Stimulated activated naive CD8-positive, alpha-beta T cell treated with anti-CD3 and anti-CD28 coated beads, Interleukin-15, Interleukin-2, amounts not matched to agents 100 U/mL and 50 U/mL, for 24 hours (primary cell): ENCODE measurements at places on chromosomes 7 and 10.

DNA sequence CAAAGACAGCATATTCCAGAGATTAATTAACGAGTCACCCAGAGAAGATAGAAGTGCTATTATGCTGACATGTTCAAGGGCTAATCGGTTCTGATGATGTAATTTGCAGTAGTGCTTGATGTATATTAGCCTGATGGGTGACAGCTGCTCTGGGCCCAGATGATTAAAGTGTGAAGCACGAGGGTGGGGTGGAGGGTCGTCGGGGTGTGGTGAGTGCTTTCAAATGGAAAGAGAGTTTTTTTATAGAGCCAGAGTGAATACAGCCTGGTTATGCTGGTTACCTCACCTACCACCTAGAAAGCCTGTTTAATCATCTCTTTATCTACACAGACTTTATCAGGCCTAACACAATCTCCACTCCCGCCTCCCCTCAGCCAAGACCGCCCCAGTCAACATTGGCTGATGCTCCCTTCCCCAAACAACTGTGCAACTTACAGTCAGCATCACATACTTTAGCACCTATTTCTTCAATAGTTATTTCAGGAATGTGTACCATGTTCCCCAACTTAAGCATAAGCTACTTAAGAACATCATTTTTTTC, 11.5 kb upstream of the STN1 start:
- no peak for DNase-seq

GRCh38 chr10:77571490-77571889, 66.1 kb downstream of the KCNMA1 start:
- DNase-seq: no peak

- DNase-seq: no peak
These were observed 798.0 kb upstream of the AUTS2 start for GRCh38 chr7:68800316-68800715.

DNA sequence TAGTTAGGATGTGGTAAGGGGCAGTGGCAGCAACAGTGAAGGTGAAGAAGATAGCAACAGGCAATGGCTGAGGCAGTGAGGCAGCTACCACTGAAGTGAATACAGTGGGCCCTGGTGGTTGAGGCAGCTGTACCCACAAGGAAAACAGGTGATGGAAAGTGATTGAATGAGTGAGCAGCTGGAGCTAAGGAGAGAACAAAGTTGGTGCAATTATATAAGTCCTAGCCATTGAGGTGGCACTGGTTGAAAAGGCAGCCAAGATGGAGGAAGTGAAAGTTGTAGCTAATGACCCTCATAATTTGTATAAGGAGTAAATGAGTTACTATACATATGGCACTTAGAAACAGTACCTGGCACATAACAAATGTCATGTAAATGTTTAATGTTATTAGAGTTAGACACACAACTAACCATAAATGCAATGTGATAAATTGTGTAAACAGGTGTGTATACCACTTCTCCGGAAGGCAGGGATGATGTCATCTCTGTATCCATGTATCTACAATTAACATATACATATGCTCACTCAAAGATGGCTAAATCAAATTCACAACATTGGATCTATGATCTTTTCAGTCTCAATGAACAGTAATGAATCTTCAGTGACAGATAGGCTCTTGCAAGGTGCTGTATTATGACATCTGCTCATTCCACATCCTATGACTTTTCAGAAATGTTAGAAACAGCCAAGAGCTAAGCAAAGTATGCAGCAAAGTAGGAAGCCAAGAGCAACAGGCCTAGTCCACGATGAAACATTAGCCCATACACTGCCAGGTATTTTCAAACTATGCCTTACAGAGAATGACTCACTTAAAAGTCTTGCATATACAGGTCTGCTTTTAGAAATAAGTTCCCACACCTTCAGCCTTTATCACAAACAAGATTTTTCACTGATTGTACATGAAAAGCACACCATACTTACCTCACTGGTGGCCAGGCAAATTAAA, 10.7 kb downstream of the XPNPEP1 start:
- DNase-seq: no peak

DNA sequence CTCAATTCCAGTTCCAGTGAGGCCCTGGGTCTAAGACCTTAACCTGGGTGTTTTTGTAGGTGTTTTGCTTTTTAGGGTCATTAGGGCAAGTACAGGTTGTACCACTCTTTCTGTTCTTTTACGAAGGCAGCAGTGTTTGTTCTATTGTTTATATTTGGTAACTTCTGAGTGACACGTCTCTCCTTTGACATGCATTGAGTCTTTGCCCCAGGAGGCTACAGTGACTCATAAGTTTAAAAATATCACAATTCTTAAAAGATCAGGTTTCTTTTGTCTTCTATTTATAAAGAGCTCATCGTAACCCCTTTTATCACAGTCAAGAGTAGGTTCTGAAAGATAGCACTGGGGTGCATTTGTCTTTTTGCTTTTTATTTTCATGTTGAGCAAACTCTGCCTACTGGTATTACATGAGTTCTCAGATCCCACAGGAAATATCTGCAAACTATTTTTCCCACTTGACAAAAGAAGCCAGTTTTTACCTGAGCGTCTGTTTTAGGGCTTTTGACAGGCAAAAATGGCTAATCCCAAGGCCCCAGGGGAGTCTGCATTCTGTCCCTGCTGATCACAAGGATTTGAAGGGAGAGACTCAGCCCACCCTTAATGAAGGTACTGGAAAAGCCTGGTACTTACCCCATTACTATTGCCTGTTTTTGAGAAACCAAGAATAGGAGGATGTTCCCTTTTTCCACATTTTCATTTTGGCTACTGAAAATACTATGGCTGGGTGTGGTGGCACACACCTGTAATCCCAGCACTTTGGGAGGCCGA, 7.9 kb downstream of the NUDT13 start:
- DNase-seq: no peak

- DNase-seq: peak; percentile 92
These were observed at the start of gene MKI67 for GRCh38 chr10:128125944-128126764. TSS of gene MKI67 (minus strand) at chr10:128126423. CDS start at chr10:128125667, 756 bp downstream.

DNA sequence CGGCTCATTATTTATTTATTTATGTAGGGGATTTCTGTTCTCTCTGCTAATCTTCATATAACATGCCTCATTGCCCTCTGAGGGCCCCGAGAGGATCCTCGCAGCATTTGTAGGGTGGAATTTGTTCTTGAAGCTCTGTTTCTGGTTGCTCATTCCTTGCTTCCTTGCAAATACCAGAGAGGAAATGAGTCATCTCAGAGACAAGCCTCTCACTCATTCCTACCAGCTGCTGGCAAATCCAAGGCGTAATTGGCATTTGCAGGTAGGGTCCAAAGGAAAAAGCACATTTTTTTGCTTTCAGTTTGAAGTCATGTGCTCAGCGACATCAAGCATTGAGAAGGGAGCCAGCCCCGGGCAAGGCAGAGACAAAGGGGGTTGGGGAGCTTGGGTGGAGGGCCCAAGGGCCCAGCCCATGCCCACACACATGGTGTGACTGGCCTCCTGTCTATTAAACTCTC, 501.6 kb downstream of the GALNT17 start:
- no peak for DNase-seq

DNA sequence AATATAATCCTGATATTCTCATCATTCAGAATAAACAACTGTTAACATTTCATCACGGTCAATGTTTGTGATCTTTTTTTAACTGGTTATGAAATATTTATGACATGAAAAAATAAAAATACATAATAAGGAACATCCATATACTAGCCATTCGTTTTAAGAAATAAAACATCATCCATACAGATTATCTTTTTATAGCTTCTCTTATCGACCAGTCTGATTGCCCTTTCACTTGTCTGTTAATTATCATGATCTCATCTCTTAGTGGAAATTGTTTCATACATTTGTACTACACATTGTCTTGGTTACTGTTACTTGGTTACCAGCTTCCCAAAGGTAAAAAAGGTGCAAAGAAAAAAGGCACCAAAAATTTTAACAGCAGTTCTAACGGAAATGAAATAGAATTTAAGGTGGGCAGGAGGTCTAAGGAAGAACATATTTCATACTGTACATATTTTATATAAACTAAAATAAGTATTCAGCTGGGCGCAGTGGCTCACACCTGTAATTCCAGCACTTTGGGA, 8.4 kb downstream of the ARHGAP21 start:
- no peak for DNase-seq

DNA sequence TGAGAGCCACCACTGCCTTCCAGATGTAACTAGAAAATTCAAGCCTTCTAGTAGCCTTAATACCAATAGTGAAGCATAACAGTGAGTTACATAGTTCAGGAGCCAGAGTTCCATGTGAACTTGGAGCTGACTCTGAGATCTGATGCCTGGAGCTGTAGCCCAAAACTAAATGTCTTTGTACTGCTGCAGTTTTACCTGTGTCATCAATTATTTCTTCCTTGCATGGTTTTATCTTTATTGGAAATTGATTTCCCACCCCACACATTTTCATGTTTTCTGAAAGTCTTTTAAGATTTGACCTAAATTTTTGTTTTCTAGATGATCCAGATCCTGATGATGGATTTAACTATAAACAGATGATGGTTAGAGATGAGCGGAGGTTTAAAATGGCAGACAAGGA, 17.0 kb downstream of the OPN1SW start:
- DNase-seq: no peak

DNA sequence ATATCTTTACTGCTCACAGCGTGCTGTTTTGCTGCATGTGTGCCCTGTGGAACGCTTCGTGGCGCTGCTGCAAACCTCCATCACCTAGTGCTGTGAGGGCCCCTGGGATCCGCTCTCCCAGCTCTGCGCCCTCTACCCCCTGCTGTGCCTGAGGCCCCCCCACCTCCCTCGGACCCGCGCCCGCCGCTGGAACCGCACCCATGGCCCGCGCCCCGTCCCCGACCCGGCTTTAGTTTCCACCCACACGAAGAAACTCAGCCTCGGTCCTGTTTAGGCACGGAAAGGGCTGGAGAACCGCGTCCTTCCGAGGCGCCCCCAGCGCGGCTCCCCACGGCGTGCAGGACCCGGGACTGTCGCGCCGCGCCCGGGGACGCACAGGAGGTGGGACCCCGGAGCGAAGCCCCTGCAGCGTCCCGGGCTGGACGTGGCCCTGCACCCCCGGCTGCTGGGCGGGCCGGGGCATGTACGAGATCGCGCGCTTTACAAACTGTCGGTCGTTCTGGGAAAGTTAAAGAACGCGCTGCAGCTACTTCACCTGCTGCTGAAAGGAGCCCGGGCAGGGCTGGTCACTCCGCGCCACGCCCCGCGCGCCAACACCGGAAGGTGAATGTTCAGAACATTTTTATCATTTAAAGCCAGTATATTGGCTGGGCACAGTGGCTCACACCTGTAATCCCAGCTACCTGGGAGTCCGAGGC, 54.3 kb downstream of the BMS1 start:
- DNase-seq: no peak

DNA sequence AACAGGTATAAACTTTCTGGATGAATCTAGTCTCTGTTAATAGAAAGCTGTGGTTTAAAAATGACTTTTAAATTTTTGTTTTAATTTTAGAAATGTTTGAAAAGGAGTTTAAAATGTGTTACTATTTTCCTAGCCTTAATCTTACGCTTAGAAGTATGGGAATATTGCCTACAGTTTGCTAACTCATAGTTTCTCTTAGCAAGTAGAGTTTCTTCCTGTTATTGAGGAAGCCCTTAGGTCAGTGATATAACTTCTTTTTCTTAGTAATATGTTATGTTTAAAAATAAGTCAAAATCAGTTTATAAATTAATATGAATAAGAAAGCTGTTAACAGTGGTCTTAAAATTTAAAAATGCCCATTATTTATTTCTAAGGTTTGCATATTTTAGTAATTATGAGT, 3.1 kb downstream of the STARD3NL start:
- DNase-seq: no peak

GRCh38 chr7:74202841-74203556, 6.8 kb upstream of the LAT2 start:
- DNase-seq: no peak

DNA sequence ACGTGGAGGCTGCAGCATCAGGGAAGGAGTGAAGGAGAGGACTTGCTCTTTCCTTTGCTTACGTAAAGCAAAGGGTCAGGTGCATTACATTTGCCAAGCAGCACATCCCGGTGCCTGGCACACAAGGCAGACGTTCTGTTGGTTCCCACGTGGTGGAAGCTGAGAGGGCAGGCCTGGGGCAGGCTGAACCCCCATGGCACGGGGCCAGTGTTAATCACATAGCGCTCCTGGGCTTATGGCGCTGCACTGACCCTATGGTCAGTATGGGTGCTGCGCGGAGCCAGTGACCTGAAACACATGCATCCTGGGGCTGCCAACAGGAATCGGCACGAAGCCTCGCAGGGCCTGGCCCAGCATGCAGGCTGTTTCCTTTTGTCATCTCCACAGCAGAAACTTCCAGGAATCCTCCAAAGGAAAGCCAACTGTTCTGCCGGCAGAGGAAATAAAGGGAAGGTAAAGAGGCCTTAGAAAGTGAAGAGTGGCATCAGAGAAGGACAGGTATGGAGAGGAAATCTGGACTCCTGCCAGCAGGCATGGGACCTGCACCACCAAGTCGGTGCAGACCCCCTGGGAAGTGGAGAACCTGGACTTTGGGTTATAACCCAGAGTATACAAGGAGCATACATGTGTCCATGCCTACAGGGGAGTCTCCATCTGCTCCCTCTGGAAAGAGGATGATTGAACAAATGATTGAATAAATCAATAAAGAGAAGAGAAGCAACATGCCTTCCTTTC, 560.2 kb downstream of the TCERG1L start:
- no peak for DNase-seq

GRCh38 chr10:6494936-6495592, 85.0 kb downstream of the PRKCQ start:
- peak; percentile 49 for DNase-seq

GRCh38 chr10:88783724-88784123, 18.8 kb upstream of the LIPM start:
- no peak for DNase-seq

- no peak for DNase-seq
These were observed 122.5 kb downstream of the LRRC18 start for GRCh38 chr10:48817141-48817540.

DNA sequence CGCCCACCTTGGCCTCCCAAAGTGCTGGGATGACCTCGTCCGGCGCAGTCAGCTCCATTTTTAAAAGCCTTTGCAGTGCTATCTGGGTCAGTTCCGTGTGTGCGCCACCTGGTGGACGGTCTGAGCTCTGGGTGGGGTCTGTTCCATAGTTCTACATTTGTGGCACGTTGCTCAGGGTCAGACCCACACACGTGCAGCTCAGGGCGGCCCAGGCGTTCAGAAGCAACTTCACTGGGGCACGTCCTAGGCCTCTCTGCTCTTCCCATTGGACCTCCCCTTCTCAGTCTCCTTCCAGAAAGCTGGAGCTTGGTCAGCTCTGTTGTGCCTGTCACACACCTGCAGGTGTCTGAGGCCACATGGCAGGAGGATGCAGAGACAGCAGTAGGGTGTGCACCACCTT, 137.9 kb downstream of the DNAJB6 start:
- peak; percentile 49 for DNase-seq

- no peak for DNase-seq
These were observed 41.6 kb upstream of the CTBP2 start for GRCh38 chr10:125201791-125202622.

DNA sequence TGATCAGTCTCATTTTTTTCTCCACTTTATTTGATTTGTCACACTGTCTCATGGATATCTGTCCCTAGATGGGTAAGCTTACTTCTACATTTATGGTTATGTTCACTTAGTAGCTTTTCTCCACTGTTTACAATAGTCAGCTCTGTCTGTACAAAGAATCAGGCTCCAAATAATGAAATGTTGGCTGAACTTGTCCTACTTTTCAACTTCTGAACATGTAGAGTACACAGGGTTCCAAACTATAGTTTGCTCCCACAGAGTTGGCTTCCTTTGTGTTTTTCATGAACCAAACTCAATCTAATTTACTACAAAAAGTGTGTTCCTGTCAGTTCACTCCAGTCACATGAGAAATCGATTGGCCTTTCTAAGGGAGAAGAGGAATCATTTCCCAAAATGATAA, 175.0 kb downstream of the CCDC71L start:
- no peak for DNase-seq
